Activated effector memory CD4-positive, alpha-beta T cell treated with Interleukin-2 at 50 U/mL for 16 hours (primary cell): ENCODE measurements at places on chromosomes 16 and 17.

GRCh38 chr17:4901648-4902344 lies 1.1 kb downstream of the CHRNE start:
- no peak for DNase-seq

DNA sequence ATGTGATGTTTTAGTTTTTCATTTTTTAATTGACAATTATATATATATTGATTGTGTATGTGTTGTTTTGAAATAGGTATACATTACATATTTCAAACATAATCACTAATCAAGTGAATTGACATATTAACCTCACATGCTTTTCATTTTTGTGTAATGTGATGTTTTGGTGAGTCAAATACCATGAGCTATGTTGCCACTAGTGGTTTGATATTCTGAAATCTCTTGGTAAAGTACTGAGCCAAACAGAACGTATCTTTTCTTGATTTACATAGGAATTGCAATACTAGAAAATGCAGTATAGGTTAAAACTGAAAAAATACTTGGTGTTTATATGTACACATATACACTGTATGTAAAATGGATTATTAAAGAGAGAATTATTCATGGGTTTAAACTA lies 65.2 kb upstream of the SIAH1 start:
- no peak for DNase-seq

GRCh38 chr17:38415250-38416194 lies 12.7 kb upstream of the ARHGAP23 start:
- no peak for DNase-seq

DNA sequence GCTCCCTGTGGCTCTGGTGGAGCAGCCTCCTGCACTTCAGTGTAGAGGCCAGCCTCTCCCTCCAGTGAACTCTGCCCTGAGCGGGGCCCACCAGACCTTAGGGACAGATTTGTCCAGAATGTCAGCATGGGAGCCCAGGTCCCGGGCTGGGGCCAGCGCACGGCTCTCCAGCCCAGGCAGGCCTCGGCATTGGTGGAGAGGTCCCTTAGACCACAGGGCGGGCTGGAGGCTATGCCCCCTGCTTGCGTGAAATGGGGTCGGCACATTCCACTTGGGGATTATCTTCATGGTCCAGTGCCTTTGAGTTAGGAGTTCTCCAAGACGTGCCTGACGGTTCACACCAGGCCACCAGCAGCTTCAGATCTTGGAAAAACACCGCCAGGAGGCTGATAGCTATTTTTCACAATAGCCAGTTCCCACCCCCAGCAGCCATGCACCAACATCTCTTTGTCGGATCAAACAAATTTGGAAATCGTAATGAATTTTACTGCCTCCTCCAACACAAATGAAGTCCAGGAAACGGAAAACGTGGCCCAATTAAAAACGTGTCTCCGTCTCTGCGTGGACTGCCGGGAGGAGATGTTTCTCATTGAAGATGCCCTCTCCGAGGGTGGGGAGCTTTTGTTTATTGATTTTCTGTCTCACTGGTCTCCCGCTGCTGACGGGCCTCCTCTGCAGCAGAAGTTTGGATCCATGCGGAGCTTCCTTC lies 110.0 kb upstream of the CIBAR2 start:
- no peak for DNase-seq

GRCh38 chr17:35167666-35168065 lies 20.0 kb downstream of the UNC45B start:
- DNase-seq = no peak

DNA sequence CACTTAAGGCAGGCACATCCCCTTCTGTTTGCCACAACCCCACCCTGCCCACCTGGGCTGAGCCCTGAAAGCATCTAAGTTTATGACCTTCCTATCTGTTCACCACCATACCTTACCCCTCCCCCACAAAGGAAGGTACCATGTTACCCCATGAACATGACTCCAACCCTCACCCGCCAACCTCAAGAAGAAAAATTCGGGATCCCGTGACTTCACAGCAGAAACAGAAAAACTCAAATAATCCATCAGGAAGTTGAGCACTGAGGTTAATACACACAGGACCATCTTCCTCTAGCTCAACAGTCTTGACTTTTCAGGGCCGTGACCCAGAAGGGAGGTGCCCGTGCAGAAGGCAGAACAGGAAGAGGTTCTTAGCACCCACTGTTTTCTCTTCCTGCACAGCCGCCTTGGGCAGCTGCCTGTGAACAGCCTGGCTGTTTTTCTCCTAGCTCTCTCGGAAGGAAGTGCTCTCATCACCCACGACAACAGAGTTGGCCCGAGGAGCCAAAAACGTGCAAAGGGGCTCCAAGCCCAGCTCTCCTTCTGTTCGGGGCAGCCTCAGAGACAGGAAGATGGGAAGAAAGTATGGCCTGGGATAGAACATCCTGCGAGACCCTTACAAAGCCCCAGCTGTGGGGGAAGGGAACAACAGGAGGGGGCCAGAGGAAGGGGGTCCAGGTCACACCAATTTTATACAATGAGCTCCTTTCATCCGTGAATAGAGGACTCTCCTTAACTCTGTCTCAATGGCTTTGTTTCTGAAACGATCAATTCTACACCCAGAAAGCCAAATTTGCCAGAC lies 101.1 kb downstream of the XYLT1 start:
- DNase-seq = peak; percentile 76

DNA sequence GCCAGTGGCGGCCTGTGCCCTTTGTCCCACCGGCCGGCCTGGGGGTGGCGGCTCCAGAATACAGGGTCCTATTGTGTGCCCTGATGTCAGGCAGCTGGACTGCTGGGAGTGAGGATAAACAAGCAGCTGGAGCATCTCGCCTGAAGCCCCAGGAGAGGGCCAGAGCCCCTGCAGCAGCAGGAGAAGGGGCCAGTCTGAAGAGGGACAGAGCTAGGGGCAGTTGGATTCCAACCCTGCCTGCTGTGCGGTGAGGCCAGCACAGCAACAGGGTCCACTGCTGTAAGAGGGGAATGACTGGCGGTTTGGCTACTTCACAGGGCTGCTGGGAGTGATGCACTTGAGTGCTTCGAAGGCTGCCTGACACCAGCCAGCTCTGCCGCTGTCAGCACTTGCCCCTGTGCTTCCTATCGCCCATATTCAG lies 25.0 kb downstream of the RAB11FIP4 start:
- DNase-seq = no peak

- DNase-seq = no peak
These were observed 154.8 kb downstream of the VPS53 start for GRCh38 chr17:559551-560431.

GRCh38 chr16:74603848-74604247 lies 3.1 kb downstream of the GLG1 start:
- DNase-seq = no peak

- DNase-seq = peak; percentile 63
These were observed 414 bp downstream of the DUSP14 start for GRCh38 chr17:37490022-37490587.

GRCh38 chr17:80389011-80389995 lies 25.7 kb upstream of the ENDOV start:
- DNase-seq = no peak
